ENCODE measurements at places on chromosomes 6 and 20.

DNA sequence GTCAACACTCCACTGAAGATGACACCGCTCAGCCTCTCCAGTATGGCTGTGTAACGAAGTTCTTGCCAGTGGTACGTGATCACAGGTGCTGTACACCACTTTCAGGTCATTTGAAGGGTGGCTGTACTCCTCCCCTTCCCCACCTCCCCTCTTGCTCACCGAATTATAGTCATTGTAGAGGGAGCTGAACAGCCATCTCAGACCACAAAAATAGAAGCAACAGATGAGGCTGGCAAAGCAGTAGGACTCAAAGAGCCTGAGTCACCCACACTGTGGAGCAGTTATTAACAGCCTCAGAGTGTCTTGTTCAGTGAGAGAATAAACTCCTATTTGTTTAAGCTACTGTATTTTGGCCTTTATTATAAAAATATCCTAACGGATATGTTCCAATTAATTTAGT, 192.5 kb upstream of the MCHR2 start:
- no peak for ATAC-seq

- no peak for ATAC-seq
Measured at GRCh38 chr6:40999569-40999968, 39.5 kb downstream of the UNC5CL start.

- no peak for ATAC-seq
Measured at GRCh38 chr6:135385299-135385698, 112.2 kb downstream of the AHI1 start.

DNA sequence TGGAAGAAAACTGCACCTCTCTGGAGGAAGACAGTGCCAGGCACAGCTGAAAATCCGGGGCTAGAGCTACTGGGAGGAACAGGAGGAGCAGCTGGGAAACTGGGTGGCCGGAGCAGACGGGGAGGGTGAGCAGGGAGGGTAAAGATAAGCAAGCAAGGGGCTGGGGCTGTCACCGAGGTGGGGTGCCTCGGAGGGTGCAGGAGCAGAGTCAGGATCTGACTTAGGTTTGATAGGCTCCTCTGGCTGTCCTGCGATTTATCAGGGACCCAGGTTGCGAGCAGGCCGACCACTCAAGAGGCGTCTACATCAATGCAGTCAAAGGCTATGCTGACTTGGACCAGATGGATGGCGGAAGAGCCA, 12.3 kb downstream of the TSHZ2 start:
- no peak for ATAC-seq

- no peak for ATAC-seq
Measured at GRCh38 chr20:2507464-2507863, 1.3 kb downstream of the ZNF343 start.

Data from activated T-helper 17 cell treated with anti-CD3 and anti-CD28 coated beads, Interleukin-2, amount 50 U/mL, for 72 hours (primary cell).